Psoas muscle (tissue), 8 donors: ENCODE measurements at places on chromosomes 13 and 19. TPM values are rescaled to one million over a fixed set of nuclear protein-coding genes. Genes with fewer than 3 reads are reported as not detected.

PDX1 gene
- not detected for total RNA-seq

DNA sequence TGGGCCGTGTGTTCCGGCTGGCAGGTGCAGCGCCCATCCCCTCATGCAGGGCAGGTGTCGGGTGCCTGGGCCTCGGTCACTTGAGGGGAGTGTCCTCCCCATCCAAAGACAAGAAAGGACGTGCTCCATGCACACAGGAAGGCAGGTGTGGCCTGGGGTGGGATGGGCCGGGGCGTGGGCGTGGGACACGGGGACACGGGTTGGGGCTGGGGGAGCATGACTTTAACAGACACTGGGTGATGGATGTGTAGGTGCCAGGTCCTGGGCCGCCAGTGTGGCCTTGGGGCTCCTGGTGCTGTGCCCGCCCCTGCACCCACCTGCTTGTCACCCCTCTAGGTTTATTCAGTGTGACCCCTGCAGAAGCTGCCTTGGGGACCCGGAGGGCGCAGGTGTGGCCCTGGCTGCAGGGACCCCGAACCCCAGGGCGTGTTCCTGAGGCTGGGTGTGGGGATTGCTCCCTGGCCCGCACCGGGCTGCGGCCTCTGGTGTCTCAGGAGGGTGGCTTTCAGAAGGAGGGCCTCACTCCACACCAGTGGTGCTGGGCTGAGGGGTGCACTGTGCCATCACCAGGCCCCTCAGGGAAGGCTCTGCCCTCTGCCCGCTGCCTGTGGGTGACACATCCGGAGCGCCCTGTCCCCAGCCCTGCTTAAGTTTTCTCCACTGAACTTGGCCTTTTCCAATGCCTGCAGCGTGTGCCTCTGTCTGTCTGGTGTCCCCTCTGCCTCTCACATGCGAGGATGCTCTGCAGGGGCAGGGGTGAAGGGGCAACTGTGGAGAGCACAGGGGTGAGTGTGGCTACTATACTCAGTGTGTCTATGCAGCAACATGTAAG is 5.2 kb downstream of the TMEM255B start:
- H3K4me1 ChIP-seq = no peaks in the 10 kb centered on the region
- peaks cover 9% of the 10 kb centered on the region for H3K27me3 ChIP-seq
- H3K4me3 ChIP-seq = no peak overlapping the region

- H3K27ac ChIP-seq = peak overlapping the region; percentile 58
- DNase-seq = no peak
- peaks cover 16% of the 10 kb centered on the region for H3K36me3 ChIP-seq
- H3K27me3 ChIP-seq = no peaks in the 10 kb centered on the region
- no peak overlapping the region for H3K4me3 ChIP-seq
Measured at GRCh38 chr19:39351537-39352064, 9.4 kb downstream of the SAMD4B start.

DNA sequence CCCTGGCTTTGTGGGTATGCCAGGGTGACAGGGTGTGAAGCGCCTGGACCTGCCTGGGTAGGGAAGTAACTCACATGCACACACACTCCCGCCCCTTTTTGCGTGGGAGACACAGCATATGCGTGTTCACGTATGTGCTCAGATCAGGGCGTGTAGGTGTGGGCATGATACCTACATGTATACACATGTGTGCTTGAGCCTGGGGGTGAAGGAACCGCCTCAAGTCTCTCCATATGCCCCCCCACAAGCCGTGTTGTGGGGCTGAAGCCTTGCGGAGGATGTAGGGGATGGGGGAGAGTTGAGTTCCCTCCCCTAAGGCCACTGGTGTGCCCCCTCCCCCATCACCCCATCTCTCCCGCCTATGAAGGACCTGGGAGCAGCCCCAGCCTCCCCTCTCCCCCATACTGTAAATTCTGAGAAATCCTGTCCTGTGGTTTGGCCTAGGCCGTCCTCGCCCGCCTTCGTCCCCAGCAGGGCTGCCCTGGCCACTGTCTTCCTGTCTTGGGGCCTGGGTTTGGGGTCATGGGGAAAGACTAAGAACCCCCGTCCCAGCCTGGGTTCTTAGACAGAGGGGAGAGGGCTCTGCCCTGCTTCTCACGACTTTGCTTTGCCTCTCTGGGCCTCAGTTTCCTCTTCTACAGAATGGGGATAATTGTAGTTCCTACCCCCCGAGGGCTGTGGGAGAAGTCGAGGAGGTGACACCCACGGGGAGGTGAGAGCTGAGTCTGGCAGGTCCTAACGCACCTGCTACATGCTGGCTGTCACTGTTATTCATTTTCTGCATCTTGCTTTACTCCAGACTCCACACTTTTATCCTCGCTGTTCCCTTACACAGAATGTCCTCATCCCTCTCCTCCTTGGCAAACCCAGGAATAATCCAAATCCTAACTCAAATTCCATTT is 14.3 kb downstream of the ACTL9 start:
- no peaks in the 10 kb centered on the region for H3K27me3 ChIP-seq
- no peaks in the 10 kb centered on the region for H3K4me1 ChIP-seq
- no peak overlapping the region for H3K27ac ChIP-seq

TEKTIP1 gene
- not detected for total RNA-seq

- H3K4me1 ChIP-seq = peaks cover 56% of the 10 kb centered on the region
- peak within 1 kb of the TSS; percentile 93 for H3K27ac ChIP-seq
- H3K36me3 ChIP-seq = no peaks in the 10 kb centered on the region
- peak within 1 kb of the TSS; percentile 84 for H3K4me3 ChIP-seq
- peak; percentile 89 for DNase-seq
- H3K27me3 ChIP-seq = no peaks in the 10 kb centered on the region
Measured at GRCh38 chr19:8363803-8364771, at the start of gene ANGPTL4. Gene ANGPTL4 (plus strand): TSS chr19:8364155. CDS start chr19:8364322, 167 bp downstream.

GRCh38 chr19:52665529-52665928 is 27.4 kb upstream of the ZNF83 start:
- H3K36me3 ChIP-seq = peaks cover 1% of the 10 kb centered on the region
- H3K4me3 ChIP-seq = no peak overlapping the region
- H3K27ac ChIP-seq = no peak overlapping the region
- DNase-seq = no peak
- H3K27me3 ChIP-seq = no peaks in the 10 kb centered on the region

DNA sequence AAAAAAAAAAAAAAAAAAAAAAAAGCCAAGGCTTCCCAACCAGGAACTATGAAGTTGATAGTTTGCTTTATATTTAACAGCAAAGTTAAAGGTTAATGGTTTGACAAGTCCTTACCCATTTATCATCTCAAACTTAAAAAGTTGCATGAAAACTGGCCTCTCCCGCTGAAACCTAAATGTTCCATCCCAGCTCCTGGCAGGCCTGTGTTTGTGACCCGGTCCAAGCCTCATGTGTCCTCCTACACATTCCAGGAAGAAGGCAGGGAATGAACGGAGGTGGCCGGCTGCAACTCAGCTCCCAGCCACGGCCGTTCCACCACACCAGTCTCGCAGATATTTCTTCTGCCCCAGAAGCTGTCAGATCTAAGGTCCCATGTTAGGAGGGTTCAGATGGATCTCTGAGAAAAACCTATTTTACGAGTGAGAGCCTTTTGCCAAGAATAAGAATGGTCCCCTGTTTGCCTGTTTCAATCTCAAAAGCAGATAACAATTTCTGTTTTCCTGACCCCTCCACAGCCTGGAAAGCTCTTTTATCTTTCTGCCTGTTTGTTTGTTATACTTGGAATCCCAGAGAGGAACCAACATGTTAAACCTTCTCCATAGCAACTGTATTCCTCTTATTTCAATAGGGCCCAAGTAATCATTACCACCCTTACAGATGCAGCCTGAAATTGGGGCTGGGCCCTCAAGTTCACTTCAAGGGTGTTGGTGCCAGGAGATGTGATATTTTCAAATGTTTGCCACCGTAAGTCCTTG is 56.5 kb downstream of the KCTD12 start:
- H3K4me3 ChIP-seq = no peak overlapping the region
- DNase-seq = no peak
- H3K36me3 ChIP-seq = no peaks in the 10 kb centered on the region
- H3K27me3 ChIP-seq = no peaks in the 10 kb centered on the region
- no peaks in the 10 kb centered on the region for H3K4me1 ChIP-seq

HCST gene
- total RNA-seq = 4.7 TPM

ZNF225 gene
- total RNA-seq = 2.9 TPM

CD177 gene
- 0.16 TPM for total RNA-seq
